ENCODE measurements at places on chromosomes 3 and 15.

DNA sequence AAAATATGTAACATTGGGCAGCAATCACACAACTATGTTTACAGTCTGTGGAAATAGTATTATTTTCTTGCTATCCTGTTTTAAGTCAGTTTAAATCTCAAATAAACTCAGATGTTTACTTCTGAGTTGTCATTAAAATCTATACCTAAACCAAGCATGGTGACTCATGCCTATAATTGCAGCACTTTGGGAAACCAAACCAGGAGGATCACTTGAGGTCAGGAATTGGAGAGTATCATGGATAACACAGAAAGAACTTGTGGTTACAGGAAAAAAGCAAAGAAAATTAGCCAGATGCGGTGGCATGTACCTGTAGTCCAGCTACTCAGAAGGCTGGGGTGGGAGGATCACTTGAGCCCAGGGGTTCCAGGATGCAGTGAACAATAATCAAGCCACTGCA is 631.6 kb upstream of the EPHA6 start:
- DNase-seq, result no peak

GRCh38 chr3:25428789-25429335 is 799 bp downstream of the RARB start:
- DNase-seq, result no peak

DNA sequence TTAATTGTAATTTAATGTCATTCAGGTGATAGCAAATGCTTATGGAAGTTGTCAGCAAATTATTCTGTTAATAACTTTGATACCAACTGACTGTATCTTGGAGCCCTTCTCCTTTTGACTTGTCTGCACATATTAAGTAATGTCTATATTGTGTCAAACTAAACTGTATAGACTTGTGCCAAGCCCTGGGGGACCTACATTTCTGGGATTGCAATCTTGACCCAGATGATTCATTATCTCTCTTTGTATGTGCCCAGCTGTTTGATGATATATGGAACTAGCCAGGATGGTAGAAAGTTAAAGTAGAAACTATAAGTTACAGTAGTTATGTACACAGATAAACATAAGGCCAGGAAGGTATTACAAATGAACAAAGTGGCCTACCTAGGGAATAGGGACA is 402.8 kb upstream of the RARB start:
- no peak for DNase-seq

DNA sequence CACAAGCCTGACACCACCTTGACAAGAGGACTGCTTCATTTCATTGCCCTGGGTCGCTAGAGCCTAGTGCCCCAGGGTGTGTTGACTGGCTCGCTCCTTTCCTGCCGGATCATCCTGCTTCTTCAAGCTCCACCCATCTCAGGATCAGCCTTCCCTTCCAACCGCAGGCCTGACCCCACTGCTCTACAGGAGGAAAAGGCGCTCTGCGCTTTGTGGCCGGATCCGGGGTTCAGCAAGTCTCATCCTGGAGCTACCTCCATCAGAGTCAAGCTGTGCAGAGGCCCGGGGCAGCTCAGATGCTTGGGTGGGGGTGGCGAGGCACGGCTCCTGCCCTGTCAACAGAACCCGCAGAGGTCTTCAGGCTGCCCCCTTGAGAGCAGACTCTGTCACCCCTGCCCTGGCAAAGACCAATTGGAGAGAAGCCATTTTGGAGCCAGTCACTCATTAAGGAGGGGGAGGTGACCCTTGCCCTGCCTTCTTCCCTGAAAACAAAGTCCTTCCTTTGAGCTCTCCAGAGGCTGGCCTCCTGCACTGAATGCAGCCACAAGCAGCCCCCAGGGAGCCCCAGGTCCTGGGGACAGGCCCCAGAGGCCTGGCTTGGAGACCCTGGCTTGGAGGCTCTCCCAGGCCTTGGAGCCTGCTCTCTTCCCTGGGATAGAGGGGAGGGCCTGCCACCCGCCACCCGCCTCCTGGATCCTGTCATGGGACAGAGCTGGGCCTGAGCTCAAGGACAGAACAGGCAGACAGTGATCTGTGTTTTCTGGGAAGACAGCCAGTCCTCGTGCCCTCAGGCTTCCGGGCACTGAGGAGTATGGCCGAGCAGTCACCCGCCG is 80.3 kb downstream of the CPN2 start:
- DNase-seq, result no peak

GRCh38 chr15:39710681-39711080 is 72.0 kb downstream of the FSIP1 start:
- no peak for DNase-seq

- no peak for DNase-seq
Observed at GRCh38 chr15:92663250-92663951, 7.8 kb upstream of the FAM174B start.

GRCh38 chr3:54176106-54176505 is 53.8 kb downstream of the CACNA2D3 start:
- DNase-seq, result no peak

DNA sequence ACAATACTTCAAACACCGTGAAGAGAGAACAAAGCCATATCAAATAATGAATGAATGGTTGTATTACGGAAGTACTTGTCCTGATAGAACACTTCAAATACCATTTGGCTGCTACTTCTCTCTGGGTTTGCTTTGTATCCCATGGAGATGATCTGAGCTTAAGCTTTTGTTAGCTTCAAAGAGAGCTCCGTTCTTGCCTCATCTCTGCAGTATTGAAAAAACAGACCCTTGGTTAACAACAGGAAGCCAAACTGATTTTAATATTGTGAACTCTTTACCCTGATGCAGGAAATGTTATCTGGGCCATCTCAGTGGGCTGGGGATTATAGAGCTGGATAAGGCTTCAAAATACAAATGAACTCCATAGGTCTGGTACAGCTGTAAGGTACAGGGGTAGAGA is 101.0 kb downstream of the CHL1 start:
- DNase-seq, result no peak

DNA sequence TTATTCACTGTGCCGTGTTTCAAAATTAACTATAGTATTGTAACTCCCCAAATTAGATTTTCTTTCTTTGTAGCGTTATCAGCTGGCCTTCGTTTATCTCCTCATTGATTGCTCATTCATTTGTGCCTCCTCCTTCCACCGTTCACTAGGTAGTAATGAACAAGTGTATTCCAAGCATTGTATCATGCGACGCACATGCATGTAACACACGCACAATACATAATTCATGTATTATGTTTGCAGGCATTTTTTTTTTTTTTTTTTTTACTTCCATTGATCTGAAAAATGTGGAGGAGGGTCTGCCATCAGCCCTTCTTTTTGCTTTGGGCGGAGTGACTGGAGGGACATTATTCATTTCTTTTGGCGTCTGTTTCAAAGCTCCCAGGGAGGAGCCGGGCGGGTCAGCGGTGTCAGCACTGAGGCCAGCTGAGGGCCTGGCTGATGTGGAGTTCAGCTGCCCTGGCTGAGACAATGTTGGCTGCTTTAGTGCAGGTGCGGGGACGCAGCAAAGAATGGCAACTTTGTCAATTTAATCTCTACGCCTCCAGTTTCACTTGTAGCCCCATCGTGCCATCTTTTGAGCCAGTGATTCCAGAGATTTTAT is 107.0 kb downstream of the MCTP2 start:
- no peak for DNase-seq

DNA sequence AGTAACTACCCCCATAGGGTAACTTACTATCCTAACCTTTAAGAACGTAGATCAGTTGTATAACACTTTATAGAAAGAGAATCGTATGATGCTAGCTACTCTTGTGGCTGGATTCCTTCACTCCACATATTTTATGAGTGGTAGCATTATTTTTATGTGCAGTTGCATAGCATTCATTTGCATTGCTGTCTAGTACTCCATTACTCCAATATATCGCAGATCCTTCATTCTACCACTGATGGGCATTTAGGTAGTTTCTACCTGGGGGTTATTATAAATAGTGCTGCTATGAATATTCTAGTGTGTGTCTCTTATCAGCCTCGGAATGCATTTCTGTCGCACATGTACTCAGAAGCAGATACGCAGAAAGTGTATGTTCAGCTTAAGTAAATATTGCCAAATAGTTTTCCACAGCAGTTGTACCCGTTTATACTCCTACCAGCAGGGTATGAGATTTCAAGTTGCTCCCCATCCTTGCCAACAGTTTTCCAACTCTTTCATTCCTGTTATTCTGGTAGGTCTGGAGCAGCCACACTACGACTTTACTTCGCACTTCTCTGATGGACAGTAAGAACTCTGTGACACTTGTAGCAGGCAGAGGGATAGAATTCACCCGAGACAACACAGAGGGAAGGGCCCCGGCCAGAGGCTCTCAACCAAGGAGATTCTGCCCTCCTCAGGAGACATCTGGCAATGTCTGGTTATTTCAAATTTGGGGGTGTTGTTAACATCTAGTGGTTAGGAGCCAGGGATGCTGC is 9.8 kb upstream of the VGLL4 start:
- no peak for DNase-seq

GRCh38 chr3:128433837-128434165 is 32.9 kb downstream of the DNAJB8 start:
- DNase-seq, result no peak

GRCh38 chr3:174072675-174073074 is 675.1 kb downstream of the NLGN1 start:
- DNase-seq, result no peak

DNA sequence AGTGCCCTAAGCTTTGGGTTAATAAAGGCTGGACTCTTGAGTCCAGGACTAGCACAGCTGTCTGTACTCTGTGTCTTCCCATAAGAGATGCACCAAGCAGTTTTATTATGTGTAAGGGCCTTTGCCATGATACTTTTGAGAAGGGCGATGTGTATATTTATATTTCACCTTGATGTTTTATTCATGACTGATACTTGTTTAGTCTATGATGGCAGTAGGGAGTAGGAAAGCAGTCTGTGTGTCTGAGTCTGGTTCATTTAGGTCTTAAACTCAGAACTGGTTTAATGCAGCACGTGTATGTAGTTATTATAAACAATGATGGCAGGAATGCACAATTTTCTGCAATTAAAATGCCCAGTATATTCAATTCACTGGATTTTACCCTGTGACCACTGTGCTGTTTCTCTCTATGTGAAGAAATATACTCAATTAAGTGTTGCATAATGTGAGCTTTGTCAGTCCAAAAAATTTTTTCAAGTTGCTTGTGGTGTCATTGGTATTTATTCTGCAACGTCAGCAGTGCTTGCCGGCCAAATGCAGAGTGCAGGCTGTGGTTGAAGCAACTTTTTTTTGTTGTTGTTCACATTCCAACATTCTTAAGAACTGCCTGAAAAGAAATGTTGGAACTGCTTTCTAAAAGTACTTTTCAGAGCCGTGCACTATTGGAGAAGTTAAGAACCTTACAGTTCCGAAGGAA is 423.7 kb upstream of the SEMA6D start:
- DNase-seq, result no peak

DNA sequence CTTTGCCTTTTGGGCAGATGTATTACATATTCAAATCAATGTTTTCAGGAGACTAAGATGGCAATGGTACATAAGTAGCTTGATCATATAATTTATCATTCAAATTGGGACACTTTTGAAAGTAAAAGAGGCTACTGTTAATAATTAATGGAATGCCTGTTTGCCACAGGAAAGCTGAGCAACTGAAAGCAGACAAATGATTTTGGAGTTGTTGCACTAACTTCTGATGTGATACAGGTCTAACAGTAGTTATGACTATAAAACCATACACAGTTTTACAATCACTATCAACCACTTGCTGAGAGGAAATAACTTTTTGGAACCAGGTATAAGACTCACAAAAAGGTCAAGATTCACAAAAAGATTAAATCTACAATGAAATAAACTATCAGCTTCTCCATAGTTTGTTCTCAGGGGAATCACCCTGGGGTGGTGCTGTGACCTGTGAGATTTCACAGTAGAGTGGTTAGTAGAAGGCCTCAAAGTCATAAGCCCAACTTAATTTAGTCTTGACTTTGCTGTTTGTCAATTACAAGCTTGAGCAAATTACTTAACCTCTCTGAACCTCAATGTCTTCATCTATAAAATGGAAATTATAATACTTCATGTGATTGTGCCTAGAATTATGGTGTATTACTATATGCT is 42.7 kb downstream of the HHLA2 start:
- DNase-seq, result no peak

GRCh38 chr3:119236756-119237155 is 3.9 kb downstream of the B4GALT4 start:
- DNase-seq, result no peak

DNA sequence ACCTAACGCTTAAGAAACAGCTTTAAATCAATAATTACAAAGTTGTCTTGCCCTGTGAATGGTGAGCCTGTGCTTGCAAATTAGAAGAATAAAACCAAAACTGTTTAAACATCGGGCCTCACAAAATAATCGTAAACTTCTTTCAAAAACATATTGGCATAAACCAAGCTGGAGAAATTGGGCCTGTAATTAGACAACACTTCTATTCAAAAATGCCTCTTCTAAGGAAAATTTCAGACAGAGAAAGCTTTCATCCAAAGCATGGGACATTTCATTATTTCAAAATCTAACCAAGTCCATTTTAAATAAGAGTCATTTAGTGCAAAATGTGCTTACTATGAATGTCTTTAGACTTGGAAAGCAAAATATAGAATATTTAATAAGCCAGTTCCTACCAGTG is 35.5 kb upstream of the GNB4 start:
- DNase-seq, result no peak

GRCh38 chr3:10387881-10388609 is 67.1 kb upstream of the SEC13 start:
- no peak for DNase-seq

DNA sequence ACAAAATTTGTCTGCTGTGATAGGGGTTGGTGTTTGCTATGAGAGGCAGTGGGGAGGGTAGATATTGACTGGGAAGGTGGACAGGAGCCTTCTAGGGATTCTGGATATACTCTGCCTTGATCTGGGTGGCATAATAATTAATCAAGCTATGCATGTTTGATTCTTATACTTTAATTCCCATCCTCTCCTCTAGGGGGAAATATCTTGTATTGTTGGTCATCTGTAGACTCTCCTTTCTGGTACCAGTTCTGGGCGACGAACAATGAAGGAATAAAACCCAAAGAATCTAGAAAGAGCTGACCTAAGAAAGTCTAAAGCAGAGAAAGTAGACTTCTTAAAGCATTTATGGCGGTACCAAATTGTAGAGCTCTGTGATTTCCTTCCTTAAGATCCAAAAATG is 198.2 kb upstream of the STRIT1 start:
- DNase-seq, result no peak

GRCh38 chr3:71268462-71268999 is 315.0 kb downstream of the FOXP1 start:
- no peak for DNase-seq

GRCh38 chr3:42756681-42757213 is 16.3 kb downstream of the CCDC13 start:
- no peak for DNase-seq

GRCh38 chr3:149620291-149621020 is 37.4 kb downstream of the WWTR1 start:
- DNase-seq, result no peak

DNA sequence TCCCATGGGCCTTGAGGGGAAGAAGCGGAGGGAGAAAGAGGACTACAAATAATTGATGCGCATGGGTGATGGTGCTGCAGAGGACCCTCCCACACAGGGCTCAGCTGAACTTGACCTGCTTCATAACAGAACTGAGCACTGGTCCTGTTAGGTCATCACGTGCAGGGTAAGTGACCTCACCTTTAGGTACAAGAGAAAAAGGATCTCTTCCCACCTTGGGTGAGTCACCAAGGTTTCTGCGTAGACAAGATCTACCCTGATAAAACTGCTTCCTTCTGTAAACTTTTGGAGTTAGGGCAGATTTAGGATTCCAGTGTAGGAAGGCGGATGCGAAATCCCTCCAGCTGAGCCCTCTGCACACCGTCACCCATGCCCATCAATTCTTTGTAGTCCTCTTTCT is 67.1 kb downstream of the FEM1B start:
- no peak for DNase-seq

- DNase-seq, result no peak
Observed at GRCh38 chr15:84721371-84721770, 5.4 kb upstream of the SEC11A start.
